ENCODE measurements at places on chromosomes 7 and 10.

DNA sequence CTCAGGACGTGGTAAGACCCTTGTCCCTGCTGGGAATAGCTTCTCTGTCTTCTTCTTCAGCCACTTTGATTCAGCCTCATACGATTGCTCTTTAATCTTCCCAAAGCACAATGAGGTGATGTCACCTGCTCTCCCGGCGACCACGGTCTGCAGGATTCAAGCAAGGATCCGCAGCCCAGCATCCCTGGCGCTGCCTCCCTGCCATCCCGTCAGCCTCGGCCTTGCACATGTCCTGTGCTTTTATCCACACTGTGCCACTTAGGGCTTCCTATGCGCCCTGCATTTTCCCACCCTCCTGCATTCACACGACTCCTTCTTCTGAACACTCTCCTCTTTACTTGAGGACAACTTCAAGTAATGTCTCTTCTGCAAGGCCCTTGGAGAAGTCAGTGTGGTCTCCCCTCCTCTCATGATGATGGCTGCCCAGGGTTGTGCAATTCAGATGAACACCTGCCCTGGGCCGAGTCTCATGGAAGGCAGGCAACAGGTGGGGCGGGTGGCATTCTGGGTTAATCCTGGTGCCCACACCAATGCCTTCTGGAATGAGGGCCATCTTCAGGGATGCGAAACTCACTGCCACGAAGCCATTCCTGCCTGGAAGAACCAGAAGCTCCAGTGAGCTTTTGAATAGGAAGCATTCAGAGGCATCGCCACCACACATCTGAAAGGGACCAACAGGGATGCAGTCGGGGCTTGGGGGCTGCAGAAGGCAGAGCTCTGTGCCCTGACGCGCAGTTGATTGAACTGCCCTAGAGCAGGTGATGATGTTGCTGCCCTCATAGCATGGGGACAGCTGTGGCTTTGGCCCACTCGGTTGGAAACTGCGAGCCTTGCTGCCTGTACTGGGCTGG lies 287.5 kb downstream of the GLRX3 start:
- no peak for DNase-seq

DNA sequence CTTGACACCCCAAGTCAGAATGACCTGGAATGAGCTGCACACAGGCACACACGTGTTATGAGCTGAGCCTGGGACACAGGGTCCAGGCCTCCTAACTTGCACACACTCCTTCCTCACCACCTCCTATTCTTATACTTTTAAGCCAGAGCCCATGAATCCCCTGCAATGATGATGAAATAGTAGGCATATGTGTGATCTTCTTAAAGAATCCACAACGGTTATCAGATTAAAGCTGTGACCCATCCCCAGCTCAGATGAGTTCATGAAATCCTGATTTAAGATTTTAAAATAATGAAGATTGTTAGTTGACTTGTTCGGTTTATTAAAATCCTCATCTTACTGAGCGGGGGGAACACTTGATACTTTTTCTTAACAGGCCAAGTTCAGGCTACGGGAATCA lies 38.6 kb downstream of the PITRM1 start:
- DNase-seq: no peak

- DNase-seq: no peak
Measured at GRCh38 chr10:99123851-99124250, 111.8 kb downstream of the HPSE2 start.

- no peak for DNase-seq
Measured at GRCh38 chr10:8056871-8057331, 2.4 kb downstream of the GATA3 start.

DNA sequence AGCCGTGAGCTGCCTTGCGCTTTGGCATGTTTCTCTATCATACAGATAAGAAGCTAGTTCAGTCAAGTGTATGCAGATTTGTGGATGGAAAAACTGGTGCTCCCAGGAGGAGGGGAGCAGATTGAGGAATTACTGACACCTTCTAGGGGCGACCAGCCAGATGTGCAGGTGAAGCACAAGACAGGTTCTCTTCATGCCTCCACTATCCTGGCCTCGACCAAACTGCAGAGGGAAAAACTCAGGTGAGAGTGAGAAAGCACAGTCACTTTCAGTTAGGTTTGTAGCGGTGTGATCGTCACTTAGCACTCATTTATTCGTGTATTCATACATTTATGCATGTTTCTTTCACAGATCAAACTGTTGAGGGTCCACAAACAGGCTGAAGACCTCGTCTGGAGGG lies 600 bp upstream of the DBNL start:
- DNase-seq: no peak

DNA sequence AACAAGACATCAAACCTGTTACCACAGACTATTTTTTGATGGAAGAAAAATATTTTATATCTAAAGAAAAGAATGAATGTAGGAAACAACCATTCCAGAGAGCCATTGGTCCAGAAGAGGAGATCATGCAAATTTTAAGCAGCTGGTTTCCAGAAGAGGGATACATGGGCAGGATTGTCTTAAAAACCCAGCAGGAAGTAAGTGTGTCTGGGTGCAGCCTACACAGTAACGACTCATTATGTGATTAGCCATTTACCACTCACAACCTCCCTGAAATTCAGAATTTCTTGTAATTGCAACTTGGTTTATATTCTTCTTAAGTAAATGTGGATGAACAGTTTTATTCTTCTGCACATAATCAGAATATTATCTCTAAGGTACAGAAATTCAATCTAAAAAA lies 46.2 kb downstream of the NOC3L start:
- DNase-seq: no peak

DNA sequence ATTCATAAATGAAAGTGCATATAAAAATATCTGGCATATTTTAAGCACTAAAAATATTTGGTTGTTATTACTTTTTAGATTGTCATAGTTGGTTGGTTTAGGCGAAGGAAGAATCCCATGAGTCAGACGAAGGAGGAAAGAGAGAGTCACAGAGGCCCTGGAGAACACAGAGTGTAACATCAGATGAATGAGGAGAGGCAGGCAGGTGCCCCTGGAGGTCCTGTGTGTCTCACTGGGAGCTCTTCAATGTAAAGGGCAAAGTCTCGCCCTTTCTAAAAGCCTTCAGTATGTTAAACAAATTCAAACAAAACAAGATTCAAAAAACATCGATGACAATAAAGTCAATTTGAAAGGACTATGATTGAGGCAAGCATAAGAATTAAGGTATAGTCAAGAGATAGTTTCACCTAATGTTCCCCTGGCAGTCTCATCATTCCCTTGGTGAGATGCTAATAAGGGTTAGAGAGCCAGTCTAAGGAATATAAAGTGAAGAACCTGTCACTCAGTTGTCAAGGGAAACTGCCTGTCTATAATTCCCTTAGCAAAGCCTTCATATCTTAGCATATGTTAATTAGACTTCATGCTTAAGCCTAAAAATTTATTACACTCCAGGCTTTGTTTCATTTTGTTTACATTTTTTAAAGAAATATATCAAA lies 194.3 kb downstream of the TPK1 start:
- DNase-seq: no peak

- DNase-seq: no peak
Measured at GRCh38 chr7:129671266-129671665, 59.7 kb downstream of the NRF1 start.

GRCh38 chr10:27779462-27780015 lies 33.9 kb upstream of the MKX start:
- no peak for DNase-seq

DNA sequence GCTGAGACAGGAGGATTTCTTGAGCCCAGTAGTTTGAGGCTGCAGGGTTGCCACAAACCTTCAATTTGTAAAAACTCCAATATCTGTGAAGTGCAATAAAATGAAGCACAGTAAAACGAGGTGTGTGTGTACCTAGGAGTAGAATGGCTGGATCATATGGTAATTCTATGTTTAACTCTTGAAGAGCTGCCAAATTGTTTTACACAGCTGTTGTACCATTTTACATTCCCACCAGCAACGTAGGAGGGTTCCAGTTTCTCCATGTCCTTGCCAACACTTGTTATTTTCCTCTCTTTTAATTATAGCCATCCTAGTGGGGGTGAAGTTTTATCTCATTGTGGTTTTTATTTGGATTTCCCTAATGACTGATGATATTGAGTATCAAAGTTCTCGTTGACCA lies 16.2 kb downstream of the PLEKHA1 start:
- DNase-seq: no peak

GRCh38 chr10:679556-679955 lies 9.9 kb downstream of the DIP2C start:
- DNase-seq: no peak

GRCh38 chr10:110010486-110011378 lies 2.9 kb downstream of the ADD3 start:
- no peak for DNase-seq

Data from stimulated activated CD4-positive, alpha-beta T cell treated with anti-CD3 and anti-CD28 coated beads, Interleukin-4, amount 100 ng/mL, for 48 hours (primary cell).